Umbilical cord (tissue), 2 donors: ENCODE measurements at places on chromosomes 4 and X.

DNA sequence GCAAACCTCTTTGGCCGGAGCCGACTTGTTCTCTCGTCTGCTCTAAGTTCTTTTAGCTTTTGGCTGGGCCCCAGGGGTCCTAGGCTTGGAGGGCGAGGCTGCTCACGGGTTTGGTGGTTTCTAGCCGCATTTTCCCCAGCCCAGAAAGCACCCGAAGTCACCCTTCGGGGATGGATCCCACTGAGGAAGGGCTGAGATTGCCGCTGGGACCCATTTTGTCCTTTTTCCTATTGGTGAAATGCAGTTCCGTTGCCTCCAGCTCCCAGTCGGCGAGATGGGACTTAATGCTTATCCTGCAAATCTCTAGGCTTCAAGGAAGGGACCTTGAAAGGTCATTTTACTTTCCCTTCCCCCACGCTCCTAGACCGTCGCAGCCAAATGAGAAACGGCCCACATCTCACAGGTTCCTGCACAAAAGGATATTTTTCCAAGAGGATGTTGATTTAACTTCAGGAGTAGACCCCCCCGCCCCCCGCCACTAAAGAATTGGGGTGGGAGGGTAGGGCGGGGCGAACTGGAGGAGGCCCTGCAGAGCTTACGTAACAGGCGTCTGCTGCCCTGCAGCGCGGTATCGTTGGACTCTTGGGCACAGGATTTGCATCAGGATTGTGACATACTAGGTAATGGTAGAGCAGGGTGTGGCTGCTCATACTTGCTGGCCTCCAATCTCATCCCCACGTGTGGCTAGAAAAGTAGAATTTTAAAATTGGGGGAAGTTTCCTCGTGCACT is 564 bp downstream of the PGK1 start:
- DNase-seq: peak; percentile 40

DNA sequence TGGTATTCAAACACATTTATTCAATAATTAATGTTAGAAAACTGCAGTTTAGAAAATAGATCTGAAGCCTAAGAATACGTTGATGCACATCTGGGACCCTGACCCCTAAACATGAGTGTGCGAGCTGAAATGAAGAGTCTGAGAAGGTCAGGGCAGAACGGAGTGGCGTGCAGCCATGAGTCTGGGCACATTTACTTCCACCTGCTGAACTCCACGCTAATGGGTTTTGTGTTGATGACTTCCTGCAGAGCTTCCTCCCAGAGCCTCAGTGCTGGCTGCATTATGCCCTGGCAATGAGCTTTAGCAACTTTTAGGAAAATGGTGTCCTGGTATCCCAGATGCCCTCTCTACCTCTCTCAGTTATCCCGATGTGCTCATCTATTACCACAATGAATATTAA is 53.1 kb downstream of the FAM114A1 start:
- no peak for DNase-seq

DNA sequence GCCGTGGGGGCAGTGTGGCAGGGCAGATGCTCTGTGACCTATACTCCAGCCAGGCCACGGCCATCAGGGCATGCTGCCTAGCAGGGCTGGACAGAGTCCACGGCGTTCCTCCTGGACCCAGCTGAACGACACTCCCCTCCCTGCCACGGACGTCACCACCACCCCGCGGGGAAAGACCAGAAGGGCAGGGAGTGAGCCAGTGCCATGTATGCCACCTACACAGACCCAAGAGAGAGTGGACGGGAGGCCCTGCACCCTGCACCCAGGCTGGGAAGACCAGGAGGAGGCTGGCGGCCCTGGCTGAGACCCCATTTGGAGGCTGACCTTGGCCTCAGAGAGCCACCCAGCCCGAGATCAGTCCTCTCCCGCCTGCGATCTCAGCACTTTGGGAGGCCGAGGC is 101.9 kb downstream of the FAM53A start:
- no peak for DNase-seq

- DNase-seq: no peak
Observed at GRCh38 chr4:153156721-153157120, 47.5 kb upstream of the TRIM2 start.

- DNase-seq: no peak
Observed at GRCh38 chrX:53095796-53096195, 1.9 kb downstream of the KANTR start.

GRCh38 chr4:137647375-137647774 is 115.1 kb upstream of the PCDH18 start:
- no peak for DNase-seq
